ENCODE measurements at places on chromosomes 2 and 18.

GRCh38 chr2:77838441-77838840 is 316.3 kb upstream of the LRRTM4 start:
- no peak for DNase-seq

DNA sequence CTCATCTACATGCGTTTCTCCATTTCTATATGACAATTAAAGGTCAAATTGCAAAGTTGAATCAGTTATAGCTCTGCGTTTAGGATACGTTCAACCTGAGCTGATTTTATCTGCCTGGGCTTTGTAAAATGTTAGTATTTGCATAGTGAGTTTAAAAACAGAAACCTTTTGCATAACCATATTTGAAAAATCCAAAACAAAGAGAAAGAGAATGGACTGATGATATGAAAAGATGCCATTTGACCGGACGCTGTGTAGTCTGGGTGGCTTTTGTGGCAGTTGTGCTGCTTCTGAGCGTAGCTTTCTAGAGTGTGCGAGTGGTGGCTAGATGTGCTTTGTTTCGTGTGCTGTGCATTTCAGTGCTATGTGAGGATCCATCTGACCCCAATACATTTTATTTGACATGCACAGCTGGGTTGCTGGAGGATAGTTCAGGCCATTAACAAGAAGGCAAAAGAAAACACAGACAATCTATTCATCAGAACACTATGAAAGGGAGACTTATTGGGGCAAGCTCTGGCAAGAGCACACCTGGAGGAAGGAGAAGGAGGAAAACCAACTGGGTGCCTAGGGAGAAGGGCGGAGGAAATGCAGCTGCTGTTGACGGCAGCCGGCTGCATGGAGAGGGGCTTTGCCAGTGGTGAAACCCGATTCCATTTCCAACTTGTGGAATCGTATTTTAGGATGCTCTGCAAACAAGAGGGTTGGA is 126.8 kb downstream of the ACOXL start:
- no peak for DNase-seq

- no peak for DNase-seq
Observed at GRCh38 chr2:99980176-99980575, 162.2 kb downstream of the AFF3 start.

DNA sequence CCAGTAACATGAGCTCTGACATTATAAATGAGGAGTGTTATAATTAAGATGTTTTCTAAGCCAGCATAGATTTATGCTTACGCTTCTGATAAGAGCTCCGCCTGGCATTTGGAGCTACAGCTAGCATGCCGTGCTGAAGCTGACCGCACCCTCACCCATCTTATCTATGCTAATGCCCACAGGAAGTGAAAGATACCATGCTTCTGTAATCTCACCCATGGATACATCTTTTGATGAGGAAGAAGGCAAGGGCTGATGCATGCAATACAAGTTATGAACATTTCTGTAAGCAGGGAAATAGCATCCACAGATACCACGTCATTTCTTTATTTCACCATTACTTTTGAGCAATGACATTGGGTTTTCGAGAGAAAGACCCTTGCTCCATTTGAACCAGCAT is 82.3 kb downstream of the ARL4C start:
- no peak for DNase-seq

- DNase-seq = no peak
Observed at GRCh38 chr18:76426737-76427305, 68.2 kb downstream of the ZNF516 start.

DNA sequence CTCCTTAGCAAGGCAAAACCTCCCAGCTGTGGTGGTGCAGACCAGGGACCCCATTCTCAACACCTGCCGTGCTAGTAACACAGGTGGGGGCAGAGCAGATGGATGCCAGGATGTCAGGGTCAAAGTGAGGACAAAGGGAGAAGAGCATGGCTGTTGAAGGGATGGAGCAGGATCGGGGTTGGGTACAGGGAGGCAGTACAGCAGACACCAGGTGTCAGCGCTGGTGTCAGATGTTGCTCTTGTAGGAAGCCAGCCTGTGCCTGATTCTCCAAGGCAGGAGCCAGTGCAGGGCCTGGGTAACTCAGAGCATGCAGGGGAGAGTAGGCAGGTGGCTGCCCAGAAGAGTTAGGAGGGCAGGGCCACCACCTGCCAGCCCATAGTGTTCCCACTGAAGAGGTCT is 222.1 kb upstream of the SPRED2 start:
- DNase-seq = no peak

DNA sequence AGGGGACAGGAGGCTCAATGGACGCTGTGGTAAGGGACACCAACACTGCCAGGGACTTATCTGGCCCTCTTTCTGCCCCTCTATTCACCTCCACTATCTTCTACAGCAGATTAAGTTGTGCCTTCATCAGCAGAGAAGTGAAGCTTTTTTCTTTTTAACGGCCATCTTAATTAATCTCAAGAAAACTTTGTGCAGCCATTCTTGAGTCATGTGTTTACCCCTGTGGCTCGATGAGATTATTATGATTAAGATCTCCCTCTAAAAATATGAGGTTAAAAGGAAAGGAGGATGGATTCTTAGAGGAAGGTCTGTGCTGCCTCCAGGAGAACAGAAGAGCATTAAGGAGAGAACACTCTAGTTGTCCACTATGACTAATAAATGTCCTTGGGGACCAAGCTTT is 32.4 kb upstream of the DSC1 start:
- no peak for DNase-seq

DNA sequence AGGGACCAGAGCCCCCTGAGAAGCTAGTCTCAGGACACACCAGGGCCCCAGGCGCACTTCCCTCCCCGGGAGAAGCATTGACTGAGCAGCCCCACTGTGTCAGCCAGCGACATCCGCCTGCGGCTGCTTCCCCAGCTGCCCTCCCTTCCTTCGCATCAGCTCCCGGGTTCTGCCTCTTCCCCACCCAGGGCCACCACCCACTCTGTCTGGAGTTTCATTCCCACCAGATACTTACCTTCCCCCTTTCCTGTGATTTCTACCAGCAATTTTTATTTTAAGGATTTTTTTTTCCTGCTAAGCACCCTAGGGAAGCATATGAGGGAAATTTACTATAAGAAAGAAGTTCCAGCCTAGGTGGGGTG is 99.2 kb downstream of the SMAD7 start:
- DNase-seq = no peak

DNA sequence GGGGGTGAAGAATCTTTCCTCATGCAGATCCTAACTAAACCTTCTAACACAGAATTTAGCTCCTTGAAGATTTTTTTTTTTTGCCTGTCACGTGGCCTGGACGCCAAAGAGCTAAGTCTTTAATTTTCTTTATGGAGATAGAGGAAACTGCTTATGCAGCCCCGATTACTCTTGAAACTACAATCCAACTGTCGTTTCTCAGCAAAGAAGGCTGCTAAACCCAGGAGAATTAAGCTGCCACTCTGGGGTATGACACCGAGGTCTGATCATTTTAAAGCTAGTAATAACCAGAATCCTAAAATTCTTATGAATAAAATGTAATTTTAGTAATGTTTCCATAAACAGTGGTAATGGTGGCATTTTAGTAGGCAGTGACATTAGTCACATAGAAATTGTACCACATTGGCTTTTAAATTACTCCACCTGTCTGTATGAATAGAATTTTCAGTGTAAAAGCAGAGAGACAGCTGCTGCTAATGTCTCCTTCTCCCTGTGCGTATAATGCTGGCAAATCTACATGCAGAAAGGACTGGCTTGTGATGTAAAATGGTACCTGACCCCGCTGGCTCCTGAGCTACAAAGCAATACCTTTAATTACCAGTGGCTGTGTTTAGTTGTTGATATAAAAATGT is 86.5 kb downstream of the MEIS1 start:
- no peak for DNase-seq

DNA sequence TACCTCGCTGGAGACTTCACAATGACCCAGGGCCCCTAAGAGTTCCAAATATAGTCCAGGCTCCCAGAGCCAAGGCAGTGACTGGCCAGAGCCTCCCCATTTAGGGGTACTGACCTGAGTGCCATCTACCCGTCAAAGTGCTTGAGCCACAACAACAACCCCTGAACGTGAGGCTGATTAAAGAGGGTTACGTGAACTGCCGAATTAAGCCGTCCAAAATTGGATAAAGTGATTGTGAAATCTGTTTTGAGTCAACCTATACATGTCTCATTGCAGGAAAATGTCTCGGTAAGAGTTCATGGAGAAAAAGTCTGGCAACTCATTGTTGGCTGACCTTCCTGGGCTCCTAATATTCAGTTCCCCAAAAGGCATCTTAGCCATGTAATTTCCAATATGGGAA is 116.3 kb downstream of the TTC32 start:
- no peak for DNase-seq

GRCh38 chr2:199602896-199603717 is 145.4 kb upstream of the SATB2 start:
- DNase-seq = no peak

DNA sequence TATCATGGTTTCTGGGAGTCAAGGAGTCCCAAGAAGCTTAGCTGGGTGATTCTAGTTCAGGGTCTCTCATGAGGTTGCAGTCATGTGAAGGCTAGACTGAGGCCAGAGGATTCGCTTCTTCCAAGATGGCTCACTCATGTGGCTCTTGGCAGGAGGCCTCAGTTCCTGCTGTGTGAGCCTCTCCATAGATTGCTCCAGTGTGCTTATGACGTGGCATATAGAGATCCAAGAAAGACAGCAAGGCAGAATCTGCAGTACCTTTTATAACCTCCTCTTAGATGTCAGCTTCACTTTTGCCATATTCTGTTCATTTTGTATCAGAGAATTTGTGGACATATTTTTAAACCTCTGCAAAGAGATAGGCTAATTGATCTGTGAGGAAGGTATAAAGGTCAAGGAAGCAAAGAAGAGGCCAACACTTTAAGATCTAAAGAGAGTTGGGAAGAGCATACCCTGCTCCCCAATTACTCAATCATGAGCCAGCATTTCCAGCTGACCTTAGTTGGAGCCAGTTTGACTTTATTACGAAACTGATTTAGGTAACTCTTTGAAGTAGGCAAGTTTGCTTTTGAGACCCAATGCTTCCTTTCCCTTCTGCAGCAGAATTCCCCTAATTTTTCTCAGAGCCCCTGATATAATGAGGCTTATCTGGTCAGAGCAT is 134.7 kb downstream of the EML6 start:
- DNase-seq = no peak

DNA sequence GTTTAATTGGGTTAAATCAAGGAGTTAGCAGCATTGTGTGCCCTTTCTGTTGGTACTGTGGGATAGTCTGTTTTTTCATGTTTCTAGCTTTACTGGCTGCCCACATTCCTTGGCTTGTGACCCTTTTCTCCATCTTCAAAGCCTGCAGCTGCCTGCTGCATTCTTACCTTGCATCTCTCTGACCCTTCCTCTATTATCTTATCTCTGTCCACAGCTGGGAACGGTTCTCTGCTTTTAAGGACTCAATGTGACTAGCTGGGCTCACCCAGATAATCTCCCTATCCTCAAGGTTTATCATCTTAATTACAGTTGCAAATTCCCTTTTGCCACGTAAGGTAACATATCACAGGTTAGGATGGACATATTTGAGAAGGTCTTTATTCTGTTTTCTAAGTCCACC is 199.7 kb downstream of the KCNS3 start:
- no peak for DNase-seq

DNA sequence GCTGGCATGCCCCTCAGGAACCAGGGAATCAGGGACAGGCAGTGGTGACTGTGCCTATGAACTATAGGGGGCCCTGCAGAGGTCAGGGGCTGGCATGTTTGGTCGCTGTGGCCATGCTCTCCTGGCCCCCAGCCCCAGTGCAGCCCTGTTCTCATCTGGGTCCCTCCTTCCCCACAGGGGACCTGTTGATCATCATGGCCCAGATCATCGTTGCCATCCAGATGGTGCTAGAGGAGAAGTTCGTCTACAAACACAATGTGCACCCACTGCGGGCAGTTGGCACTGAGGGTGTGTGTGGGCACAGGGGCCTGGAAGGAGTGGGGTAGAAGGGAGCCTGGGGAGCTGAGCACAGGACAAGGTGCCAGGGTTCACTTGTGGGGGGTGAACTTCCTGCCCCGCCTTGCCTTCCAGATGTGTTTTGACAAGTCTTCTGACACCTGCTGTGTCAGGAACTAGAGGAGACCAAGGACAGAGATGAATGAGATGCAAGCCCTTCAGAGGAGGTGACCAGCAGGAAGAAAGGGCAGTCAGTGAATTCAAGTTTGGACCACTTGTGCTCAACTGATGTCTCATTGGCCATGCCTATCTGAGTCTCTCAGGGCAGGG is 9.6 kb upstream of the CENPA start:
- no peak for DNase-seq
